ENCODE measurements at places on chromosomes 5 and 9. TPM values are rescaled to one million over a fixed set of nuclear protein-coding genes. Genes with fewer than 3 reads are reported as not detected.

LRRTM2 gene
- total RNA-seq = not detected

C9orf50 gene
- not detected for total RNA-seq

FBN2 gene
- total RNA-seq = 4.2 TPM

SPAAR gene
- not detected for total RNA-seq

PLAC8L1 gene
- total RNA-seq = 0.88 TPM

- peak; percentile 30 for DNase-seq
Measured at GRCh38 chr5:133942614-133943474, 25.6 kb downstream of the C5orf15 start.

GRCh38 chr5:14351845-14352712 lies 208.9 kb downstream of the TRIO start:
- peak; percentile 65 for DNase-seq

- DNase-seq = peak; percentile 91
Measured at GRCh38 chr9:92749071-92749933, 15.3 kb downstream of the BICD2 start.

DNA sequence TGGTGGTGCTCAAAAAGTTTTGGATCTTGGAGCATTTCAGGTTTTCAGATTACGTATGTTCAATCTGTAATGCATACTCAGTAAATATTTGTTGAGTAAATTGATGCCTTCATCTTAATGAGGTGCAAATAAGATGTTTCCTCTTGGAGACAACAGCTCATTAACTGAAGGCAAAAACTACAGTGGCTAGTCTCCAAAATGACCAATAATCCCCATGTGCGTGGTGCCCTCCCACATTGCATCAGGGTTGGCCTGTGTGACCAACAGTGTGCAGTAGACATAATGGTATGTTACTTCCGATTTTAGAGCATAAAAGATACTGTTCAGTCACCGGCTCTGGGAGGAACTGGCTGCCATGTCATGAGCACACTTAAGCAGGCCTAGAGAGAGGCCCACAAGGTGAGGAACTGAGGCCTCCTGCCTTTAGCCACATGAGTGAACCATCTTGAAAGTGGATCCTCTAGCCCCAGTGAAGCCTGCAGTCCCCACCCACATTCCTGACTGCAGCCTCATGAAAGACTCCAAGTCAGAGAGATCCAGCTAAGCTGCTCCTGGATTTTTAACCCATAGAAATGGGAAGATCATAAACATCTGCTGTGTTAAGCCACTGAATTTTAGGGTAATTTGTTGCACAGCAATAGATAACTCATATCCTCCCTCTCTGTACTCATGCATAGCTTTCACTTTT lies 55.7 kb downstream of the LIFR start:
- DNase-seq = peak; percentile 54

DNA sequence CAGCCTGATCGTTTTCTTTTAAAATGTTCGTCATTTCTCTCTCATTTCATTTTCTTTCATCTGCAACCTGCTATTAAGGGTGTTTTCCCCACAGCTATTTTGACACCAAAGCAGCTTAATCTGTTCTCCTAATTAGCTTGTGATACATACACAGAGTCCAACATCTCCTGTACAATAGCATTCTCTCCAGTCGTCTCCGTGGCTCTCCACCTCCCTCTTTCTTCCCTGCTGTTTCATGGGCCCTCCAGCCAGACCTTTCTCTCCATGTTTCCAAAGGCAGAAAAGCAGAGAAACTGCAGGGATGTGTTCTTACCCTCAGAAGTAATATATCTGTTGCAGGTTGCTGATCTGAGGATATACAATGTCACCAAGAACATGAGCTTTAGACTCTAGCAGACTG lies 88.8 kb upstream of the SPOCK1 start:
- DNase-seq = no peak

GRCh38 chr9:78115073-78115472 lies 83.5 kb upstream of the GNAQ start:
- DNase-seq = peak; percentile 27

GRCh38 chr5:176364765-176365350 lies 429 bp upstream of the ARL10 start:
- DNase-seq = no peak

GRCh38 chr5:99191206-99191745 lies 262.5 kb upstream of the CHD1 start:
- no peak for DNase-seq

GRCh38 chr9:77866878-77867277 lies 164.7 kb downstream of the GNAQ start:
- DNase-seq = no peak

- no peak for DNase-seq
Measured at GRCh38 chr5:145801195-145801594, 33.9 kb downstream of the PRELID2 start.

GRCh38 chr9:16661816-16662215 lies 208.7 kb downstream of the BNC2 start:
- DNase-seq = peak; percentile 64

- DNase-seq = peak; percentile 67
Measured at GRCh38 chr9:135858491-135859185, 48.7 kb downstream of the CAMSAP1 start.

- DNase-seq = no peak
Measured at GRCh38 chr9:93094658-93095204, 1.3 kb upstream of the CARD19 start.

All from myocyte (in vitro differentiated cells).